Kidney (tissue), 22 donors: ENCODE measurements at places on chromosomes 5 and 9. TPM values are rescaled to one million over a fixed set of nuclear protein-coding genes. Genes with fewer than 3 reads are reported as not detected.

Gene ACOT12
- total RNA-seq, result not detected

Gene PCDHA7
- total RNA-seq, result 1.1 TPM

Gene TTC39B
- total RNA-seq, result 22.0 TPM

Gene CACFD1
- total RNA-seq, result 37.3 TPM

Gene PAX5
- total RNA-seq, result 2.7 TPM

DNA sequence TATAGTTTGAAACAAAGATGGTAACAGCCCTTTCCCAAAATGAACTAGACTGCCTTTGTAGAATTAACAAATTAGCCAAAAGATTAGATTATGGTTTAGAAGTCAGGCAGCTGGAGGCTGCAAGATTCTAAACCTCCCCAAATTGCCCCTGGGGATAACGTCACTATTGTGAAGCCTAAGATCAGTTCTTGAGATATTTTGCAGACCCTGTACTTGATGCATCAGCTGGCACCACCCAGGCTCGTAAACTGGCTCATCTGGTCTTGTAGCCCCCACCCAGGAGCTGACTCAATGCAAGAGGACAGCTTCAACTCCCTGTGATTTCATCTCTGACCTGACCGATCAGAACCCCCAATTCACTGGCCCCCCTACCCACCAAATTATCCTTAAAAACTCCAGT is 4.2 kb upstream of the SOWAHA start:
- H3K36me3 ChIP-seq, result no peaks in the 10 kb centered on the region
- no peak overlapping the region for H3K4me3 ChIP-seq
- no peak for DNase-seq
- H3K27me3 ChIP-seq, result peaks cover 13% of the 10 kb centered on the region
- H3K4me1 ChIP-seq, result peaks cover 2% of the 10 kb centered on the region
- H3K27ac ChIP-seq, result no peak overlapping the region

- H3K4me1 ChIP-seq, result peaks cover 3% of the 10 kb centered on the region
- DNase-seq, result no peak
- no peaks in the 10 kb centered on the region for H3K36me3 ChIP-seq
- H3K27me3 ChIP-seq, result no peaks in the 10 kb centered on the region
- no peak overlapping the region for H3K27ac ChIP-seq
- H3K4me3 ChIP-seq, result no peak overlapping the region
Observed at GRCh38 chr5:81408496-81408895, 14.6 kb upstream of the ACOT12 start.

GRCh38 chr9:4713849-4714248 is 27.2 kb downstream of the AK3 start:
- no peak overlapping the region for H3K4me3 ChIP-seq
- DNase-seq, result no peak
- peaks cover 8% of the 10 kb centered on the region for H3K36me3 ChIP-seq
- H3K4me1 ChIP-seq, result no peaks in the 10 kb centered on the region
- H3K27ac ChIP-seq, result no peak overlapping the region
- no peaks in the 10 kb centered on the region for H3K27me3 ChIP-seq

DNA sequence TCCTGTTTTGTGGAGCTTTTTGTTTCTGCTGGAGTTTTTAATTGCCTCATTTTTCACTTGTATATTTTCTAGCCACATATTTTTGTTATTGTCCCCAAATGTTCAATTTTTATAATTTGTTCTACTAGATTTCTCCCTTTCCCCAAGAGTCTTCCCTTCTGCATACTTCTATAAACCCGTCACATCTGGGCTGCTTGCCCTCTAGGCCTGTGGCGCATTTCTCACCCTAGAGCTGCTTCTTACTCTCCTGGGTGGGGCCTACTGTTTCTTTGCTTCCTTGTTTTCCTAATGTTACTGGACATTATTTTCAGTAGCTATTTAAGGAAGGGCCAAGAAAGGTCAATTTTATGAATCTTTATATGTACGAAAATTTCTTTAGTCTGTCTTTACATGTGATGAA is 51.5 kb downstream of the NXNL2 start:
- no peak overlapping the region for H3K4me3 ChIP-seq
- H3K27me3 ChIP-seq, result no peaks in the 10 kb centered on the region
- DNase-seq, result no peak

DNA sequence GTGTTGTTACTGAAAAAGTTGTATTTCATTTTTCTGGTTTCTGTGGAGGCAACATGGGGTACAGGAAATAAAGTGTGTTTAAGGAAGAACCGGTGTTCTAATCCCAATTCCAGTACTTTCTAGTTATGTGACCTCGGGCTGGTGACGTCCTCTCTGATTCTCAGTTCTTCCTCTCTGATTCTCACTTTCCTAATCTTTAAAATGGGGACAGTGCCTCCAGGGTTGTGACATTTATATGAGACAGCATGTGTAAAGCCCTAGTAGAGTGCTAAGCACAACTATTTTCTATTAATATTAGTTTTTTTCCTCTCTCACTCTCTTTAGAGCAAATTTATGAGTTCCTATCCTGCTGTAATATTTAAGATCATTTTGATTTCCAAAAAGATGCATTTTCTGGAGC is 50.9 kb upstream of the PTPDC1 start:
- no peaks in the 10 kb centered on the region for H3K36me3 ChIP-seq
- no peak for DNase-seq
- H3K4me3 ChIP-seq, result no peak overlapping the region
- H3K27me3 ChIP-seq, result no peaks in the 10 kb centered on the region
- peaks cover 11% of the 10 kb centered on the region for H3K4me1 ChIP-seq
- H3K27ac ChIP-seq, result no peak overlapping the region

GRCh38 chr5:15106530-15107283 is 235.1 kb upstream of the ANKH start:
- no peak overlapping the region for H3K27ac ChIP-seq
- no peaks in the 10 kb centered on the region for H3K4me1 ChIP-seq
- DNase-seq, result no peak
- no peaks in the 10 kb centered on the region for H3K27me3 ChIP-seq
- no peaks in the 10 kb centered on the region for H3K36me3 ChIP-seq

- H3K4me1 ChIP-seq, result peaks cover 3% of the 10 kb centered on the region
- peak; percentile 82 for DNase-seq
- no peak overlapping the region for H3K27ac ChIP-seq
Observed at GRCh38 chr5:38193015-38193581, 65.3 kb upstream of the EGFLAM start.
